NCI-H446 (cell line): ENCODE measurements at places on chromosomes 3 and 15.

DNA sequence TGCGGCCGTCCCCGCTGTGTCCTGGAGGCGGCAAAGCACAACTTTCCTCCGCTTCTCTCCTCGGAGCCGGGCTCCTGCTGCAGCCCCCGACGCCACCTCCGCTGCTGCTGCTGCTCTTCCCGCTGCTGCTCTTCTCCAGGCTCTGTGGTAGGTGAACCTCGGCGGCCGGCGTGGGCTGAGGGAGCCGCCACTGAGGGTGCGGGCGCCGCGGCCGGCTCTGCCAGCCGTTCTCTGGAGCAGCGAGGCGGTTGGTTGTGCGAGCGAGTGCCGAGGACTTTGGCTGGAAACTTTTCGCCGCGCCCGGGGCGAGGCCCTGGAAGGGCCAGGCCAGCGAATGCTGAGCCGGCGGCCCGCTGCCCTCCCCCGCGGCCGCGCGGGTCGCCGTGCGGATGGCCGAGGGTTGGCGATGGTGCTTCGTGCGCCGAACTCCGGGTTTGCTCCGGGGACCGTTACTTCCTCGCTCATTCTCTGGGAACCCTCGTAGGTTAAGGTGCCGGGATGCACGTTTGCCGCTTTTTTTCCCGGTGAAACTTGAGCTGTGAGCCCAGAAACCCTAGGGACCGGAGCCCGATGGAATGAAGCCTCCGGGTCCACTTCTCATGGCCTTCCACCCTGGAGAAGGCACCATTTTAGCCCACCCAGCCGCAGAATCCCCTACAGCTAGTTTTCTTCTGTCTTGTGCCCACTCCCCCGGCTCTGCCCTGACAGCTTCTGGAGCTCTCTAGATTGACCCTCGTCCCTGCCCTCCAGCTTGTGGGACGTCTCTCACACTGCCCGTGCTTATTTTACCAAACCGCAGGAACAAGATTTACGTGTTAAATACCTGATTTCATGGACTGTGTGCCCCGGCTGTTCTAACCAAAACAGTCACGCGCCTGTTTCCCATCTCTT, 660 bp downstream of the NECTIN3 start:
- no peak for DNase-seq

DNA sequence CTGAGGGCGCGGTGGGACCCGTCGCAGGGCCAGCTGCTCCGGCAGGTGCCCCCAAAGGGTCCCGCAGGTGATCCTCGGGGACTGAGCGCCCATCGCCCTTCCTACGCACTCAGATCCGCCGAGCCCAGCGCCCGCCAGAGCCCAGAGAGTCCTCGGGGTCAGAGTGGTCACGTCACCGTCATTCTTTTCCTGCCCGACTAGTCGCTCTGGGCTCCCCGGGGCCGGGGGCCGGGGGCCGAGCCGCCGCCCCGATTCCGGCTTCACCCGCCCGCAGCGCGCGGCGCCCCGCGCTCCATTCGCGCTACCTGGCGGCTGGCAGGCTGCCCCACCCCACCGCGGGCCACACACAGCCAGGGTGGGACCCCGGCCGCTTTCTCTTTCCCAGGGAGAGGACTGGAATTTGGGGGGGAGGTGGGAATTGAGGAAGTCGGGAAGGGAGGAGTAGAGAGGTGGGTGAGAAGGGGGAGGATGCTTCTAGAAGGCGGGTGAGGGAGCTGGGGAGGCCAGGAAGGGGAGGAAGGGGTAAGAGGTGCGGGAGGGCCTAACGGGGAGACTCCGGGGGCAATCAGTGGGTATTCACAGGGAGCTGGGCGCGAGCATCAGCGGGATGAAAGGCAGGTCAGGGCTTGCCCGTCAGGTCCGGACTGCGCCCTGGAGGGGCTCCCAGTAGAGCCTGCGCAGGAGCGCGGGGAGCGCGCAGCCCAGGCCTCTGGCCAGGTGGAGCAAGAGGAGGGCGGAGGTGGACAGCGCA, 36.1 kb upstream of the EPHB3 start:
- no peak for DNase-seq

DNA sequence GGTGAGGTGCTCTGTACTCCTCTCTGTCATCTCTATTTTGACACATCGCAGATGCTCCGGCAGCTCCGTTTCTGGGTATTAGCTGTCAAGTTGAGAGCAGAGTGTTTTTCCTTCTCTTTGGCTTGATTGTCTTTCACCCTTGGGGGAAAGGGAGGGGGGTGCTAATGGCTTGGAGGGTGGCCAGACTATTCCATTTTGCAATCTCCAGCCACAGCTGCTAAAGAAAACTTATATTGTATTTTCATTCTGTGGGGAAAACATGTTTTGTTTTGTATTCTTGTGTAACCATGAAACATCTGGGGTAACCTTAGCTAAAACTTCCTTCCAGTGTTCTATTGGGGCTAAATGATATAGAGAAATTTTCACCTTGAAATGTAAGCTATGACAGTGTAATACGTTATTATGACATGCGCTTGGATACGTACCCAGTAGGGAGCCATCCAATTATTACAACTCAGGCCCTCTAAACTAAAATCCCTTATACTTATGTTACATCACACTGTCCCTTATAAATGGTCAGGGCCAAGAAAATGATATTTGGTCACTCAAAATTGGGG, 14.0 kb upstream of the LARP6 start:
- no peak for DNase-seq

DNA sequence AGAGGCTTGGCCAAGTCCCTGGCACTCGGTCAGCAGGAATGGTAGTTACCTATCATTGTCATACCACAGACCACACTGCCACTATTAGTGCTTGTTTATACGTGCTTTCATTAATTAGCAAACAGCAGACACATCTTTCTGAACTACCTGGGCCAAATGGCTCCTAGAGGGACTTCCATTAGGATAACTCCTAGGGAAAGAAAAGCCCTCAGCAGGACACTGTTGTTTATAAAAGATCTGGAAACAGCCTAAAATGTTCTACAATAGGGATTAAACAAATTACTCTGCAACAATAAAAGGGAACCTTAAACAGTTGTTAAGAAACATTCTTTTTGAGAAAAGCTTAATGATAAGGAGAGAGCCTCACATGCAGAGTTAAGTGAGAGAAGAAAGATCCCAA, 38.5 kb downstream of the ARHGEF3 start:
- DNase-seq = no peak

- DNase-seq = no peak
These were observed 401.5 kb upstream of the FRG2C start for GRCh38 chr3:75262661-75263060.

- DNase-seq = no peak
These were observed 96.7 kb downstream of the SMARCC1 start for GRCh38 chr3:47685037-47685436.

DNA sequence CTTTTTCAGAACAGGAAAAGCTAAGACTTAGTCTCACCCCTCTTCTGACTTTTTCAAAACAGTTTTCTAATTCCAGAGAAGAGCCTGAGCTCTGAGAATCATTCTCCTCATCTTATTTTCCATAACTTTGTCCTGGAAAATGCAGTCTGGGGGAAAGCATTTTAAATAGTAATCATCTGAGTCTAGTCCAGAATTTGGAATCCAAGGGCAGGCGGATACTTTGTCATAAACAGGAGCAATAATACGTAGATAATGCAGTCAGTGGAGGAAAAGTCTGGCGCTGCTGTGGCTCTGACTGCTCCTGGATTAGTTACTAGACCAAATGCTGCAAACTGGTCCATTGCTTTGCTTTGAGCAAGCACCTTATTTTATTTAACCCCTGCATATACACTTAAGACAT, 285.0 kb downstream of the THSD4 start:
- DNase-seq = no peak

- no peak for DNase-seq
These were observed 34.7 kb upstream of the CCDC174 start for GRCh38 chr3:14616606-14617507.

- no peak for DNase-seq
These were observed 101.8 kb downstream of the NFKBIZ start for GRCh38 chr3:101950985-101951733.

- no peak for DNase-seq
These were observed 35.3 kb downstream of the KCNH8 start for GRCh38 chr3:19183584-19183983.

GRCh38 chr3:71072287-71072686, 511.2 kb downstream of the FOXP1 start:
- DNase-seq = no peak

DNA sequence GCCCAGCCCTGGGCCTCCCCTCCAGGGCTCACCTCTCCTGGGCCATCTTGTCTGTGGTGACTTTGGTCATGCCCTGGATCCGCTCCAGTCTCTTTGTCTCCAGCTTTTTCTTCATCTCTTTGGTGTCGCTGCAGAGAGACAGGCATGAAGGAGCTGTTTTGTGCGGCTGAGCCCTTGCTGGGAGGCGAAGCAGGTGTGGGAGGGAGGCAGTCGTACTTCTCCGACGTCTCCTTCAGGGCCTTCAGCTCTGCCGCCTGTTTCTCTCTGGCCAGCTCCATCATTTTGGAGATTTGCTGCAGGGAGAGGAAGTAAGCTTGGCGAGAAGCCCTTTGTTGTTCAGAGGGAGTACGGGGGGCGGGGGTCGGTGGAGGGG, 7.7 kb upstream of the ANKRD63 start:
- no peak for DNase-seq

DNA sequence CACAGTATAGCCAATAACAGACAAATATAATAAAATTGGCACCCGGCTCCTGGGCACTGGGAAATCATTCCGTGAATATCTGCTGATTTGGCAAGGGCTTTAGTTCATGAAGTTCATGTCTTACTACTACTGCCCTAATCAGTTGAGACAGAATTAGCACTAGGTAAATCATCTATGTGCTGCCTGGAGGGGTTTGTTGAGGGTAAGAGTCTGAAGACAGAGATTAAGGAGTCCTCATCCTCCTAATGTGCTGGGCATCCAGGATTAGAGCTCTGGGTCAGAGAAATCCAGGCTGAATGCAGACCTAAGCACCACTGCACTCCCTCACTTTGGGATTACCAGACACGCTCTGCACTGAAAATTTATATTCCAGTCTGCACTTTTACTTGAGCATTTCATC, 2.0 kb downstream of the SAMD7 start:
- DNase-seq = no peak
